ENCODE measurements at places on chromosomes 13 and 19. TPM values are rescaled to one million over a fixed set of nuclear protein-coding genes. Genes with fewer than 3 reads are reported as not detected.

The DAPK3 gene
- 53.2 TPM for polyA plus RNA-seq

The LNX2 gene
- polyA plus RNA-seq = 6.4 TPM

The CYP2A13 gene
- 0.88 TPM for polyA plus RNA-seq

The ERICH4 gene
- polyA plus RNA-seq = not detected

The VSTM1 gene
- polyA plus RNA-seq = 0.12 TPM

The F10 gene
- polyA plus RNA-seq = 3.5 TPM

The ZNF813 gene
- polyA plus RNA-seq = 1.9 TPM

The ZNF493 gene
- polyA plus RNA-seq = 9.0 TPM

The PCDH8 gene
- polyA plus RNA-seq = 1.6 TPM

The KLK12 gene
- not detected for polyA plus RNA-seq

The GFY gene
- polyA plus RNA-seq = 1.2 TPM

The AXL gene
- 62.4 TPM for polyA plus RNA-seq

The KLK3 gene
- 0.08 TPM for polyA plus RNA-seq

The ZNF208 gene
- not detected for polyA plus RNA-seq

The BCAM gene
- polyA plus RNA-seq = 84.3 TPM

The DACT3 gene
- polyA plus RNA-seq = 1.8 TPM

The FRY gene
- polyA plus RNA-seq = 4.0 TPM

The NXNL1 gene
- polyA plus RNA-seq = not detected

The CGB7 gene
- 3.8 TPM for polyA plus RNA-seq
